NCI-H1694 (cell line): ENCODE measurements at places on chromosomes 2 and 18.

DNA sequence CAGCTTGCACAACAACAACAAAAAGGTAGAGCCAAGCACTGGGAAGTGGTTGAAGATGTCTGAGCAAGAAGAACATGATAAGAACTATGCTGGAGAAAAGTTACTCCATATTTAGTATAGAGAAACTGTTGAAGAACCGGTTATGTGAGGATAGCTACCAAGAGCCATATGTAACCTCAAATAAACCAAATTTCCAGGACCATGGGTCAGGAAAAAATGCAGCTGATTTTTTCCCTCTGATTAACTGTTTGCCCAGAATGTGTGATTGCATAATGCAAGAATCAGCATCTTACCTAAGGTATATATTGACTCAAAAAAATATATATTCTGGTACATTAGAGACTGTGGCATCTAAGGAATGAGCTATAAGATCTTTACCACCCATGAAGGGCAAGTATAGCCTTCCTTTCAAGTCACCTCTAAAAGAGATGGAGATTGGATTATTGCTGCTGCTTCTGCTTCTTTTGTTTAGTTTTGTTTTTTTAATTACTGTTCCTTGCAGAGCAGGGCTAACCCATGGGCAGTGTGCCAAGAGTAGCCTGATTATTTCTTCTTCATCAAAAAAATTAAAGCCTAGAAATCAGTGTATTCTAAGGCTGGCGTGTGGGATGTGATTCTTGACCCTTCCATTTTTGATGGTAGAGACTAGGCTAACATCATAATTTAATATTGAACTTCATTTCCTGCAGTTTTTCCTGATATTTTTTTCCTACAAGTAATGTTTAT lies 76.9 kb upstream of the MAP3K20 start:
- DNase-seq, result no peak

DNA sequence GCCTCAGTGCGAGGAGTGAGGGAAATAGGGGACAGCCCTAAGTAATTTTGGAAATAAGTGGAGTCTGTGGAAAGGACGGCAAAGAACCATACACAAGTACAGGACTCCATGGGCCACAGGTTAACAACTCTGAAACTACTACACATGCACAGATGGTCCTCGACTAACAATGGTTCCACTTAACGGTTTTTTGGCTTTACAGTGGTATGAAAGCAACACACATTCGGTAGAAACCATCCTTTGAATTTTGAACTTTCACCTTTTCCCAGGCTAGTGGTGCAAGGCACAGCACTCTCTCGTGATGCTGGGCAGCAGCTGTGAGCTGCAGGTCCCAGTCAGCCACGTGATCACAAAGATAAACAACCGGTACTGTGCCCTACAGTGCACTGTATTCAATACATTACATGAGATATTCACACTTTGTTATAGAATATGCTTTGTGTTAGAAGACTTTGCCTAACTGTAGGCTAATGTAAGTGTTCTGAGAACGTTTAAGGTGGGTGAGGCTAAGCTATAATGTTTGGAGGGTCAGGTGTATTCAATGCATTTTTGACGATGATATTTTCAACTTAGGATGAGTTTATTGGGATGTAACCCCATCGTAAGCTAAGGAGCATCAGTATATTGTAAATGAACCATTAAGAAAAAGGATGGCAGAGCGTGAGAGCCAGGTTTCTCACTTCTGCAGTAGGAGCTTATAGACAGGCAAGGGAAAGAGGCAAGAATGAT lies 44.6 kb downstream of the TBC1D8 start:
- DNase-seq, result peak; percentile 4

DNA sequence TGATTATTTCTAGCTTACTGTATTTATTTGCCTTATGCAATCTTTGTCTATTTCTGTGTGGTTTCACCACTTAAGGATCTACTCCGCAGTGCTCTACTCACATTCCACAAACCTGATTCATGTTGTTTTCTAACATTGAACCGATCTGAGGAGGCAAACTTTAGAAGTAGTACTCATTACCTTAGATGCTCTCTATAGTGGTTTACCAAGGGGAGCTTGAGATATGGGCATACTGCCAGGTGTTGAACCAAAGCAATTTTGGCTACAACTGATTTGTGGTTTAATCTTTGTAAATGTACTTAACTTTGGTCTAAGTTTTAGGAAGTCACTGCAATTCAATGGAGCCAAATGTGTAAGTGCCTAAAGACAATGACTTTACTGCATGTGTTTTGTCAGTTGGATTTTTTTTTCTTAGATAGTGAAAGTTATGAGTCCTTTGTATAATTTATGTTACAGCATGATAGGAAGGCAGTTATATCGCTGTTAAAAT lies 50.1 kb downstream of the MAP2 start:
- DNase-seq, result no peak

DNA sequence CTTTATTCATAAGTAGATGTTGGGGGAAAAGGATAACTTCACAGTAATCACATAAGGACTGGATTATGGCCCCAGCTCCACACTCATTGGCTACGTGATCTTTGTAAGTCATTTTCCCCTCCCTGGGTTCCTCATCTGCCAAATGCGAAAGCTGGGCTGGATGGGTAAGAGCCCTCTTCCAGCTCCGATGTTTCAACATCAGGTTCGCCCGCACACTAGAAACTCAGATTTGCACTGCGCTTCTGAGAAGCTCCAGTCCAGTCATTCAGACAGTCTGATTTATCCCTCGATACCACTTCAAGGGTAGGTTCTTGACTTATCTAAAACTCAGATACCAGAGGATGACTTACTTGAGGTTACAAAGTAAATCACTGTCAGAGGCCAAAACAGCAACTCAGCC lies 31.0 kb upstream of the RMDN2 start:
- DNase-seq, result no peak

GRCh38 chr18:24923138-24923537 lies 428.8 kb downstream of the ZNF521 start:
- DNase-seq, result no peak

DNA sequence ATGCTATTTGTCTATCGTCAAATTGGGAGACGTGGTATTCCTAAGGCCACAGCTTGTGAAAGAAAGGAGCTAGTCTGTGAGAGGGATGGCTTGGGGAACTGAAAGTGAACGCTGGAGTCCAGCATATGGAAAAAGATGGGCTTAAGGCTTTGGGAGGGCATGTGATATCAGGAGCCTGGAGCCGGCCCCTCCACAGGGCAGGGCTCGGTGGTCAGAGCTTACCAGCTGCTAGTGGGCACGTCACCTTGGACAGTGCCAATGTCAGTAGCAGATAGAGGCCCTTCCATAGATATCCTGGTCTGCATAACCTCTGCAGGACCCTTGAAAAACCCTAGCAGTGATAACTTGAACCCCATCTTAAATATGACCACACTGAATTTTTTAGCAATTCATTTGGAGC lies 259.1 kb upstream of the RAB6C start:
- DNase-seq, result no peak

DNA sequence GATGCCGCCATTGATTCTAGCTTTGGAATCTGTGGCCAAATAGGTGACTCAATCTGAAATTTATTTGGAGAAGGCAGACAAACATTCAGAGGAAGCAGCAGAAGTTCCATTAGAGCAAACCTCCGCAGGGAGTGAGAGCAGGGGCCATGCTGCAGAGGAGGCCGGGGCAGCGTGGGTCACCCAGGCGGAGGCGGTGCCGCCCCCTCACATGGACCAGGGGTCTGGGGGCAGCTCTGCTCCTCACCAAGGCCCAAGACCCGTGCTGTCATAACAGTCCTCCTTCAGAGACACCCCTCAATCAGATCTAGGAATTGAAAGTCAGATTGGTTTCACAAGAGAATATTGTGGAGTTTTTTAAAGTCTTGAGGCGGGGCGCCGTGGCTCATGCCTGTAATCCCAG lies 92.4 kb downstream of the GBX2 start:
- DNase-seq, result no peak

- no peak for DNase-seq
Observed at GRCh38 chr2:240812721-240813120, 7.3 kb downstream of the KIF1A start.

- DNase-seq, result no peak
Observed at GRCh38 chr2:32246911-32247310, 17.8 kb downstream of the NLRC4 start.

DNA sequence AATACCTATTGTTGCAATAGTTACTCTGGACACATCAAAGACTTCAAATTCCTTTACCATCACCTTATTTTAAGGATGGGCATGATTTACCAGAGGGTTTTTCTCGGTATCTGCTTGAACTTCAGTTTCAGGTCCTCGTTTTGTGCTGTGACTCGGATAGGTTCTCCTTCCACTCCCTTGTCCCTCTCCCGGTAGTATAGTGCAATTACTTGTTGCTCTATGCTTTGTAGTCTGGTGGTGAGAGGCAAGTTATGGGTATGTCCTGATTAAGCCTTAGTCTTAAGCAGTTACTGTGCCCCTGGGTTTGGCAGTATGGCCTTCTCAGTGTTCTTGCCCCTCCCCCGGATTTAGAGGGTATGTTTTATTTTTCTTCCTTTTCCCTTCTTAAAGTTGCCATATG lies 96.6 kb downstream of the RHBDD1 start:
- DNase-seq, result no peak

GRCh38 chr2:2230433-2230817 lies 100.7 kb downstream of the MYT1L start:
- peak; percentile 81 for DNase-seq

DNA sequence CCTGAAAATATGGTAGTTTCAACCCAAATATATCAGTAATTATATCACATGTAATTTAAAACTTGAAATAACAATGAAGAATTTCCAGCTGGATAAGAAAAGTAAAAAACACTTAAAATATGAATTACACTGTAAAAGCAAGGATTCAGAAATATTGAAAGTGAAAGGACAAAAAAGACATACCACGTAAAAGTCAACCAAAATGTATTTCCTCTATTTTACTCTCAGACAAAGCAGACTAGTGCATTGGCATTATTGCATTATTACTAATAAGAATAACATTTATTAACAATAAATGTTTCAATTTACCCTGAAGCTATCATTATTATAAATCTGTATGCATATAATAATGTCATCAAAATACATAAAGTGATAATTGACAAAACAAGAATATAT lies 445.1 kb upstream of the TRIB2 start:
- no peak for DNase-seq

DNA sequence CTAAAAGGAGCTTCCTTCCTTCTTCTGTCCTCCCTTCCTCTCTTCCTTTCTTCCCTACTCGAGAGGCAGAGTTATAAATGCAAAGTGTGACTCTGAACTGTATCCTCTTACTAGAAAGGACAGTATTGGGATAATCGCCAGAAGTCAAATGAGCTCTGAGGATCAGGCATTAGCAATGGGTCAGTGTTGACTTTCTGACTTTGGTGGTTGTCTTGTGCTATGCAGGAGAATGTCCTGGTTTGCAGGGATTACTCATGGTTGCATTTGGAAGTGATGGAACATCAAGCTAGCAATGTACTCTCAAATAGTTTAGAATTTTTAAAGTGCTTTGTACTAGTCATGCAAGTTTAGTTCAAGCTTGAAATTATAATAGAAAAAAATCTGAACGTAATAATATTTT lies 115.6 kb downstream of the TXNL1 start:
- no peak for DNase-seq

GRCh38 chr2:165909466-165909865 lies 44.1 kb downstream of the TTC21B start:
- no peak for DNase-seq

DNA sequence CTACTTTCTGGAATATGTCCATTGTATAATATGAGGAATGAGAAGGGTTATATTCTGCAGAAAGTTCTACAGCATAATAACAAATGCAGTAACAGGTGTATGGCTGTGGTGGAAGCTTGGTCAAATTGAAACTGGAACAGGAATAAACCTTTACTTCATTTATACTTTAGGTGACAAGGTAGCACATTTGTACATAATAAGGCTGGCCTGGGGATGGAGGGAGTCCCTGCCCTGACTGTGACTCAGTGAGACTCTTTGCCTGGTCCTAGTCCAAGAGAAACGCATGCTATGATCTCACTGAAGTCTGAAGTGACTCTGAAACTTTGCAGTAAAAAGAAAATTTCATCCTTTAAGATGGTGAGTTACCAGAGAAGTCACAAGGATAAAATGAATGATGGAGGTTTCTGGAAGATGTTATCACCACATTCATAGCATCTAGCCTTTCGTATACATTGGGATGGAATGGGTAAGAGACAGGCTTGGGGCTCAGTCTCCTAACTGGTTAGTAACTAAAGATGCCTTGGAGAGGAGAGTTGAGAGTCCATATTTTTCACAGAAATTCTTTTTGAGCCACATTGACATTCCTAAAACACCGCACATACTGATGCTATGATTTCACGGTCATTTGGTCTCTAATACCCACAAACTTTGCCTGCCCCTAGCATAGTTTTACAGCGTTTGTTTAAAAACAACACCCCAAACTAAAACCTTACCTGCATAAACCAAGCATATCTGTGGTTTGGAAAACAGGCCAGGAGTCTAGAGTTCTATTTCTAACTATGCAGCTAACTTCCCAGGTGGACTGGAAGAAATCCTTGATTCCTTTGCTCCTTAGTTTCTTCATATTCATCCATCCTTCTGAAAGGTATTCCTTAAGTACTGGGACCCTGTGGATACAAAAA lies 42.4 kb upstream of the NABP1 start:
- DNase-seq, result no peak

- no peak for DNase-seq
Observed at GRCh38 chr2:118686346-118686745, 161.1 kb downstream of the EN1 start.

DNA sequence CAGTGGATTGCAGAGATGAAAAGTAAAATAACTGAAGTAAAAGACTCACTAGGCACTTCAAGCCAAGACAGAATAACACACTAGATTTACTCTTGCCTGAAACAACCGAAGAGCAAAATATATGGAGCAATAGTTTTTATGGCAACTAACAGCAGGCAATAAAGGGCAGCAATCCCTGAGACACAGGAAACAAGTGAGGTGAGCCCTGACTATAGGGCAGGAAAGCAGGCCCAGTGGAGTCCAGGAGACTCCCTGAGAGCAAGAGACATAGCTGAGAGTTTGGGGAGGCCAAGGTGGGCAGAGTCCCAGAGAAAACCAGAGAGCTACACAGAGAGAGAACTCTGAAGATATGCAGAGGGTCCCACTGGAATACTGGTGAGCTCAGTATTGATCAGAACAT lies 18.8 kb downstream of the FARSB start:
- DNase-seq, result no peak

DNA sequence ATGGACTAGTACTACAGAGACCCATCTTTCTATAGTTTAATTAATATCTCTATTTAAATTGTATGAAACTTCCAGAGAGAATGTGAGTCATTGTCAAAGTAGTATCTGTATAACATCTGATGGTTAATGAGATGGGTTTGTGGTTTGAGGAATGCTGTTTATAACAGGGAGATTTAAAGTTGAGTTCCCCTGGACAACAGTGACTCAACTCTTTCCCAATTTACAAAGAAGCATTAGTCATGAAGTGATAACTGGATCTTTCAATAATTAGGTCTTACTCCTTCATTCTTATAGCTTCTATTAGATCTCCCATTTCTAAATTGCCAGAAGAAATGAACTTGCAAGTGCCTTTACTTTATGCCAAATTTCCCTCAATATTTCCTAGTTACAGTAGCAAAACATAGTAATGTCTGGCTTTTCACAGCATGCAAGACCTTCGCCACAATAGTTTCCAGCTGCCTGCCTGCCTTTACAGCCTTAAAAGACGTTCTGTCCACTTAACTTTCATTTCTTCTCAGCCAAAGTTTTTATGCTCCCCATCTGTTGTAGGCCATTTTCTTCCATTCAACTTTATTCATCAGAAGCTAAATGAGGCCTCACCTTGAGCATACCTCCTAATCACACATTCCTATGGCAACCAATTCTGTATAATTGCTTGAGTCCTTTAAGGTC lies 47.7 kb upstream of the WDR75 start:
- no peak for DNase-seq
